ENCODE measurements at places on chromosomes 1 and 21.

DNA sequence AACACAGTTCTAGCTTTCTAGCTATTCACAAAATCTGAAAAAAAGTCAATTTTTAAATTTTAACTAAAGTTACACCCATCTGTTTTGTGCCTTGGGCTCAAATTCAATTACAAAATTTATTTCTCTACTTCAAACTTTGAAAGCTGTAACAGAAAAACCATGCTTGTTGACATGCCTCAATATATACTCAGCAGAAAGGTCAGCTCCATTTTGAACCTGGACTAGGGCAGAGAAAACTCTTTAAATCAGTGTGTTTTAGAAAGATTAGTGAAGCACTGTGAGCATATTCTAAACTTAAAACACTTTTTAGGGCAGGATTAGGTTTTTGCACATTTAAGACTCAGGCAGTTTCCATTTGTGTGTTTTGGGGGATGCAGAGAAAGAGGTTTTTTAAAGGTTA lies 34.4 kb downstream of the SPRTN start:
- DNase-seq, result no peak

GRCh38 chr1:55466373-55466772 lies 251.2 kb upstream of the USP24 start:
- DNase-seq, result no peak

DNA sequence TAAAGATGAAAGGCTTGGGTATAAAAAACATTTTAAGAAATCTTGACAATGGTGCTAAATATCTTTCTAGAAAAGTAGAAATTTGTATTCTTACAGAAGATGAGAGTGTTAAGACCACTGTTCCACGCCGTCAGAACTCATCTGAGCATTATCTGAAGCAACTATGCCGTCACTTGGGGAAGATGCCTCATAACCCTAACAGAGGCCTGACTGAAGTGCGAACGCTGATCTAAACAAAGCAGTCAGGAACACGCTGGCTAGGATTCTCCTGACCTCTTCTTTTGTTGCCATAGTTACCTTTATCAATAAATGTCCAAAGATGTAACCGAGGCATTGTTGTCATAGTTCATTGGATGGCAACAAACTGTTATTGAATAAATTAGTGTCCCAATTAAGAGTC lies 612.4 kb downstream of the LTN1 start:
- DNase-seq, result no peak

DNA sequence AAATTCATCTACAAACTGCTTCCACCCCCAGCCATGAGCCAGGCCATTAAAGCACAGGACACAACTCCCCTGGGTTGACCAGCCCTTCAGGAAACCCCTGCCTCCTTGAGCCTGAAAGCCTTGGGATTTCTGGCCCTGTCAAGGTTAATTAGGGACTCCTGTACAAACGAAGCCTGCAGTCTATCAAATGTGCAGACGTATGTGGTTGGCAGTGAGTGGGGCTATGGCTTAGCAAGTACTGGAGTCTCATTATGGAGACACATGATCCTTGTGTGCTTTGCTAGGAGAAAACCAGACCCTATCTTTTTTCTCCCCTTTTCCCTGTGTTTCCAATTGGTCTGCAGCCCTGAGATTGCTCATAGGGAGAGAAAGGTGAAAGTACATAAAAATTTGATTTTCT lies 588.3 kb upstream of the USP24 start:
- no peak for DNase-seq

DNA sequence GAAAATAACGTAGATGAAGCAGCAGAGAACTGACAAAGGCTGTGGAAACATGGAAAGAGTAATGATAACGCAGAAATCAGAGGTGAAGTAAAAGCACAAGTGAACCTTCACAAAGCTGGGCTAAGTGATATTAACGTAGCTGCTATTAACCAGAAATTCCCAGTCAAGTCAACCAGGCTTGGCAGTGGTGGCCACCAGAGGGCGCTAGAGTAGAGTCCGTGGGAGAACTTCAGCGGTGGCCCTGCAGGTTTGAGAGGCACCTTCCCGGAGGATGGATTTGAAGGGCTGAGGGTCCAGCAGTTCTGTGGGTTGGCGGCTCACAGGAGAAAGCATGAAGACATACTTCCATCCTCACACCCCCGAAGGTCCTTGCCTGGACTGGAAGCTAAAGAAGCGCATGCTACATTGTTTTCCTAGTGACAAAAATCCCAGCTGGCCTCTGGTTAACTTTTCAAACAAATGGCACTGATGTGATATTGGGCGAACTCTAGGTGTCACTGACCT lies 81.7 kb upstream of the ZNF648 start:
- DNase-seq, result peak; percentile 98

DNA sequence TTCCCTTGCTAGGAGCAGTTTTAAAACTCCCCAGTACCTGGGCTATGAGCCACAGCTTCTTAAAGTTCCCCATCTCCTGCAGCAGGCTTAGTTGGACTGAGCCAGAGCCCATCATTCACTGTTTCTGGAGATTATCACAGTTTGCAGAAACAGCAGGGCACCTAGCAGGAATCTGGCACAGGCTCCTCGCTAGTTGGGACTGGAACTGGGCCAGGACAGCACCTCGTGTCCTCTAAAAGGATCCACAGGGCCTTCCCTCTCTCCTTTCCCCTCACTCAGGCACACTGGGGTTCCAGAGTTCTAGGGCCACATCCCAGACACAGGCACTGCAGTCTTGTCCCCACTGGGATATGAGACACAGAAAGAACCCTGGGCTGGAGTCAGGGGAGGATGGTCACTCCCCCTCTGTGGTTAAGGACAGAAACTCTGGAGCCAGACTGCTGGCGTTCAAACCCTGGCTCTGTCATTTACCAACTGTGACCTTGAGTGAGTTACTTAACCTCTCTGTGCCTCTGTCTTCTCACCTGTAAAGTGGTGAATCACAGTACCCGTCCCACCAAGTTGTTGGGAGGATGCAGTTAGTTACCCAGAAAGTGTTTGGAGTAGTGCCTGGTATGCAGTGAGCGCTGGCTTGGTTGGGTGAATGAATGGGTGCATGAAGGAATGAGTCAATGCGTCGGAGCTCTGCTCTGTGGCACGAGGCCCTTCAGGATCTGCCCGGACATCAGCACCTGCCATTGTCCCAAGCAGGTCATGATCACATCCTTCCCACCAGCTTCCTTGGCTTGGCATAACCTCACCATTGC lies 18.8 kb upstream of the ECE1 start:
- no peak for DNase-seq

- no peak for DNase-seq
Measured at GRCh38 chr1:90534116-90534515, 183.0 kb downstream of the BARHL2 start.

DNA sequence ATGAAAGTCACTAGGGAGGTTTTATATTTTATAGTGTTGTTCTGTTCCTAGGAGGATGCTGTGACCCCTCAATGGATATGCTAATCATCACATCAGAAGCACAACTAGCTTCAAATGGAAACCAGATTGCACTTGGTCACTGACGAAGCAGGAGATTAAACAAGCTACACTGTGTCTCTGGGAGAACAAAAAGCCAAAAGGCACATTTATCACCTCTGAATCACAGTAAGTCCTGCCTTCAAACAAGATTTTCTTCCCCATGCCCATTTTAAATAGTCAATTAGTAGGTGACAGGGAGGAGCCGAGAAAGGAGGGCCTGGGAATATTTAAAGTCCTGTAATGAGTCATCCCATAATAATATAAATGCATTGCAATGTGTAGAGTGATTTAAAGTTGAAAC lies 38.1 kb downstream of the RGS2 start:
- DNase-seq, result no peak

DNA sequence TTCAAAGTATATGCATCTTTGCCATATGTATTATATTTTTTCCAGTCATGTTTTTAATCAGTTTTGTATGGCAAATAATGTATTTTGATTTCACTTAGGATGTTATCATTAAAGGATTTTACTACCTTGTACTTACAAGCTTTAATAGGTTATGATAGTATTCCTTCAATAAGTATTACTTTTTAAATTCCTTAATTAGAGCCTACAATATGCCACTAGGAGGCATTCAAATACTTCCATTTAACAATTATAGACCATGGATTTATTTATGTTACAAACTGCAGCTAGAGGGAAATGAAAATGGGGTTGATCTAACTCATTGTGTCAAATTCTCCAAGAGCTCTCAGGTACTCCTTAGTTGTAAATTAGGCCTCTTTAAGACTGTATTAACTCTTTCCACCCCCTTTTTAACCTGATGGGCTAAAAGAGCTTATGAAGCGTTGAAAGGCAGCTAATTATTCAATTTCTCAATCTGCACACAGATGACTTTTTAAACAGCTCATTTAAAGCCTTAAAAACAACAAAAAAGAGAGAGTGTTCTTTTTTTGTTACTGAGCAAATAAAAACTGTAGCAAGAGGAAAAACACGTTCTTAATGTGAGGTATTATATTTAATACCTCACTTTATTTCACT lies 156.2 kb downstream of the DENND1B start:
- DNase-seq, result peak; percentile 31

GRCh38 chr1:25773441-25774125 lies 26.4 kb upstream of the SELENON start:
- no peak for DNase-seq

- DNase-seq, result no peak
Measured at GRCh38 chr1:245715291-245715701, 560.5 kb downstream of the KIF26B start.
